Tongue (tissue), 3 donors: ENCODE measurements at places on chromosomes 7 and 10. TPM values are rescaled to one million over a fixed set of nuclear protein-coding genes. Genes with fewer than 3 reads are reported as not detected.

CDK14 gene
- total RNA-seq: 29.3 TPM

- DNase-seq: no peak
These were observed 4.9 kb downstream of the COL17A1 start for GRCh38 chr10:104080762-104081161.

- DNase-seq: no peak
These were observed 56.6 kb downstream of the INPP5A start for GRCh38 chr10:132593900-132594876.

- no peak for DNase-seq
These were observed 200.3 kb upstream of the PPP2R2D start for GRCh38 chr10:131700506-131700905.

ASB4 gene
- 26.9 TPM for total RNA-seq

DNA sequence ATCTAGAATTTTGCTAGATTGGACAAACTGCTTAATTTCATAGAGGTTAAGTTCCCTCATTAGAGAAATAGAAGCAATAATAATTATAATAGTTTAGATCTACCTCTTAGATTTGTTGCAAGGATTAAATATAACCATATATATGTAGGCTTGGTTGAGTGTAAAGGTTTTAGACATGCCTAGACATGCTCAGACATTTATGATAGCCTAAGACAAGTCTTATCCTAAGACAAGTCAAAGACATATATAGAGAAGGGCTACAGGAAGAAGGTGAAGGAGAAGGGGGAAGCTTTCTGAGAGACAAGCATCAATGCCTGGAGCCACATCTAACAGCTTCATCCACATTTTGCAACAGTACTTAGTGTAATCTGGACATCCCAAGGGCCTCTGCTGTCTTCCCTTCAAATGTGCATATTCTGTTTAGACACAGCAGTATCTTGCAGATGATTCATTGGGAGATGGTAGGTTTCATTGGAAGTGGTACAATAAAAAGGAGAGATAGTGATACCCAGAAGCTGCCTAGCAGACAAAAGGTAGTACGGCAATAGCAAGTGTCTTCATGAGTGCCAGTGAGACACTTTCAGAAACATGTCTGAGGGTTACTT is 146.5 kb downstream of the HGF start:
- no peak for DNase-seq

HTRA1 gene
- total RNA-seq: 102 TPM

ATP6V0A4 gene
- 0.82 TPM for total RNA-seq
